ENCODE measurements at places on chromosomes 13 and 19. TPM values are rescaled to one million over a fixed set of nuclear protein-coding genes. Genes with fewer than 3 reads are reported as not detected.
A peak's percentile ranks its signal among the peaks of the same experiment; 100 is the strongest.

The KLK14 gene
- not detected for total RNA-seq

The CPT1C gene
- total RNA-seq: 44.2 TPM

The SLITRK6 gene
- 42.3 TPM for total RNA-seq

The DLL3 gene
- total RNA-seq: 0.62 TPM

The DHPS gene
- 68.4 TPM for total RNA-seq

The ZNF667 gene
- not detected for total RNA-seq

The ZNF579 gene
- total RNA-seq: 29.2 TPM

GRCh38 chr13:21752501-21752900 is 81.6 kb downstream of the FGF9 start:
- no peak for DNase-seq
- no peak overlapping the region for H3K27ac ChIP-seq
- H3K4me1 ChIP-seq: no peaks in the 10 kb centered on the region
- H3K27me3 ChIP-seq: no peaks in the 10 kb centered on the region
- H3K36me3 ChIP-seq: no peaks in the 10 kb centered on the region

DNA sequence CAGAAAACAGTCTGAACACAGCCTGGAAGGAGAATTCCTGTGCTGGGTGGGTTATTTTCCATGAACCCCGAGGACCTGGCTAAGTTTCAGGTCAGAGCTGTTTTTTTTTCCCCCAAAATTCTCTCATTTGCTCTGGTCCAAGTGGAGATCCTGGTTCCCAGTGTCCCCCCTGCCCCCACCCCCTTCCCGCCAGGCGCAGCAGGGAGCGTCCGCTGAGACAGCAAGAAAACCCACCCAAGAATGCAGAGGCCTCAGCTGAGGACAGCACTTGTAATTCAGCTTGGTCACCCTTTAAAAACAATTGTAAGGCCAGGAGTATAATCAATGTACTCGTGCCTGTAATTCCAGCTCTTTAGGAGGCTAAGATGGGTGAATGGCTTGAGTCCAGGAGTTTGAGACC is 11.4 kb upstream of the TSPAN16 start:
- peak overlapping the region; percentile 72 for H3K27ac ChIP-seq
- H3K4me3 ChIP-seq: no peak overlapping the region
- no peaks in the 10 kb centered on the region for H3K36me3 ChIP-seq
- H3K27me3 ChIP-seq: peaks cover 2% of the 10 kb centered on the region

DNA sequence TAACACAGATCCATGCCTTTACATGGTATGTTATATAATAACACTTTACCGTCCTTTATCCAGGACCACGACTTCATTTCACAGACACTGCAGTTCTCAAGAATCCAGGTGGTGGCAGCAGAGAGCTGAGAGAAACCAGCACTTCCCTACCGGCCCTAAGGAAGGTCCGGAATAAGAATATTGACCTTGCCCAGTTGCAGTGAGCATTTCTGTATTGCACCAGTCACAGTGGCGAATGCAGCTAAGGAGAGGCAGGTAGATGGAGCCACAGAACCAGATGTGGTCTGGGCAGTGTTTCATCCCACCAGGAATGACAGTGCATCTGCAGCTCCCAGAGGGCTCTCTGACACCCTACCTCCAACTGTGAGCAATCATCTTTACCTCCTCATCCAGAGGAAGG is 44.6 kb downstream of the ZNF787 start:
- no peak overlapping the region for H3K4me3 ChIP-seq
- DNase-seq: no peak
- H3K27ac ChIP-seq: no peak overlapping the region
- peaks cover 9% of the 10 kb centered on the region for H3K4me1 ChIP-seq
- H3K36me3 ChIP-seq: no peaks in the 10 kb centered on the region

GRCh38 chr19:58274771-58275201 is 4.0 kb upstream of the ZNF8 start:
- peaks cover 51% of the 10 kb centered on the region for H3K36me3 ChIP-seq
- H3K27ac ChIP-seq: no peak overlapping the region

DNA sequence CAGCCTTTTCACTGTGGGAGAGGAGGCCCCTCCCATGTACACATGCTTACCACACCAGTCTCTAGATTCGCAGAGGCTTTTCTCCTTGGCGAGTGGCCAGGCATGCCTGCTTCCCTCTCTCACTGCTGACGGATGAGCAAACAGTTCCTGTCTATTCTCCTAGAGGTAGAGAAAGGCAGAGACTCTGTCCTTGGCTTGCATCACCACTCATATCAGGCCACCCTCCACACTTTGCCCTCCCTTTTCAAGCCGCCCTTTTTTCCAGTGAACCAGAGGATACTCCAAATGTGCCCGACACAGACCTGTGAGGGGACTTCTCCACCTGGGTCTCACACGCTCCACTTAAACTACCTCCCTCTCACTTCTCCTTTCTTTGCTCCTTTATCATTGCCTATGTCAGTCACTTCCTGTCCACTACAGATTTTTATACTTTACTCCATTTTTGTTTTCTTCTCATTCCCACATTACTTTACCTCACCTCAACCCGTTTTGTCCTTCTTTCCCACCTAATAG is 284.6 kb downstream of the DNAJC15 start:
- no peak for DNase-seq
- no peak overlapping the region for H3K4me3 ChIP-seq
- H3K27me3 ChIP-seq: no peaks in the 10 kb centered on the region

- no peak for DNase-seq
- H3K36me3 ChIP-seq: no peaks in the 10 kb centered on the region
These were observed 1.1 kb upstream of the SMIM24 start for GRCh38 chr19:3481241-3482090.

DNA sequence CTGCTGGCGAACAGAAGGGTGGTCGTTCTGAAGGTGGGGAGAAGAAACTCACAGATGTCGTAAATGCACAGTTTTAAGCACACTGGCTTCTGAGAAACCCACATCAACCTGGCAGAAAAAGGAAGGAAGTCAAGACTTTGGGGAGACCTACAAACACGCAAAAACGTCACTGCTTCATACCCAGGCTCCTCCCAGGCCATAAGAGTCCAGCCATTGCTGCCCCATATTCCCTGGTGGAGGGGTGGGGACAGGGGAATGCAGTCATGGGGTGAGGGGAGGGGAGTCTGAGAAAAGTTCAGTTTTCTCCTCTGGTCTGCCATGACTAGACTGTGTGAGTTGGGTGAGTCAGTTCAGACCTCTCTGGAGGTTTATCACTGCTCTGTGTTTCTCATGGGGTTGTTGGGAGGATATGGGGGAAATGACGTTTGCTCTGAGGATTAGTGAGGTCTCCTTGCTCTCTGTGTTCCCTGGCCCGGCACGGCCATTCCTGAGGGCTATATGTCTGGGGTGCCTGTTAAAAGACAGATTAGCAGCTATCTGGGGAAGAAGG is 139.0 kb downstream of the FLT1 start:
- no peaks in the 10 kb centered on the region for H3K36me3 ChIP-seq
- no peak overlapping the region for H3K4me3 ChIP-seq
- H3K27me3 ChIP-seq: no peaks in the 10 kb centered on the region
- H3K4me1 ChIP-seq: peaks cover 20% of the 10 kb centered on the region
- no peak for DNase-seq

DNA sequence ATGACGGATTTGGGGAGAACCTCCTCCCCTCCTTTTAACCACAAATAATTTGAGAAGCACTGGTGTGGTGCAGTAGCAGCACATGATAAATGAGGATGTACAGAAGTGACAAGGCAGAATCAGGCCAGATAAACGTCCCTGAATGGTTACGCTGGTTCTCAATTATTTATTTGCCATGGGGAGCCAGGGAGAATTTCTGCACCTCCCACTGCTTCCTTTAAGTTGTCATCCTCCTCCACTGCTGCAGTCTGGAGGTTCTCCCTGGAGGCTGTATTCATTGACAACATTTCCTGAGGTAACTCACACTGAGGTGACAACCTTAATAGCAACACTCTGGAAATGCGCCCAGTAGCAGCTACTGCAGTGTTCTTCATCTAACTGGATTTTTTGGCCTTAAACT is 308.9 kb upstream of the SLITRK1 start:
- H3K4me3 ChIP-seq: no peak overlapping the region
- no peaks in the 10 kb centered on the region for H3K27me3 ChIP-seq
- H3K4me1 ChIP-seq: peaks cover 7% of the 10 kb centered on the region
- no peaks in the 10 kb centered on the region for H3K36me3 ChIP-seq

DNA sequence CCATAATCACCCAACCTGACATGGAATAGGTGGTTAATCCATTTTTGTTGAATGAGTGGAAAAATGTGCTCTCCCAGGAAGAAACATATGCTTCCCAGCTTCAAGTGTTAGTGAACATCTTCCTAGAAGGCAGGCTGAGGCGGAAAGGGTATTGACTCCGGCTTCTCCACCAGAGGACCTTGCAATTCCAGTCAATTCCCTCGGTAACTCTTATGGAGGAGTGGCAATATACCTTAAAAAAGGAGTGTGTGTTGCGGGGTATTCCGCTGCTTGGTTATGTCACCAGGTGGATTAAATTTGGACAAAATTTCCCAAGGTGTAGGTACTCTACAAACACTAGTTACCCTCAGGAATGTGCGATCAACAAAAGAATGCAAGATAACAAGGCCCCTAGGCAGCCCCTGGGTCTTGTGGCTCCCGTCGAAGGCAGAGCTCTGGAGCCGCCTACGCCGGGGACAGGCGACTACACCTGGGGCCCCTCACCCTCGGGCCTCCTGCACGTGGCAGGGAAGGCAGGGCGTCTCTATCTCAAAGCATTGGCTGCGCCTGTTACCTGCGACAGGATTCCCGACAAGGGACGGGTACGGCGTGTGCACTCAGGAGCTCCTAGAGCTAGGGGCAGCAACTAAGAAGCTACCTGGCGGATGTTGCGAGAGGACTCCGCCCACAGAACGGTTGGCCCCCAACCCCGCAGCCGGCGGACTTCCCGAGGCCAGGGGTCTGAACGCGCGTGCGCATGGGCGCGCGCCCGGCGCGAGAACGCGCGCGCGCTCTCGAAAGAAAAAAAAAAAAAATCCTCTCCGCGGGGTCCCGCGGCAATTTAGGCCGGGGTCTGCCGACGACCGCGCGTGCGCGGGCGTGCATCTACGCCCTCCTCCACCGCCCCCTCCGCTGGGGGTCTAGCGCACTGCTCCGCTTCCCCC is at the start of gene WDR87:
Gene WDR87 (minus strand): TSS at position 649 of the 923 bp plus-strand sequence. CDS start 8,355 bp downstream, outside the sequence.
- H3K4me1 ChIP-seq: peaks cover 17% of the 10 kb centered on the region
- H3K4me3 ChIP-seq: peak within 1 kb of the TSS; percentile 92
- peak within 1 kb of the TSS; percentile 83 for H3K27ac ChIP-seq
- no peaks in the 10 kb centered on the region for H3K27me3 ChIP-seq

DNA sequence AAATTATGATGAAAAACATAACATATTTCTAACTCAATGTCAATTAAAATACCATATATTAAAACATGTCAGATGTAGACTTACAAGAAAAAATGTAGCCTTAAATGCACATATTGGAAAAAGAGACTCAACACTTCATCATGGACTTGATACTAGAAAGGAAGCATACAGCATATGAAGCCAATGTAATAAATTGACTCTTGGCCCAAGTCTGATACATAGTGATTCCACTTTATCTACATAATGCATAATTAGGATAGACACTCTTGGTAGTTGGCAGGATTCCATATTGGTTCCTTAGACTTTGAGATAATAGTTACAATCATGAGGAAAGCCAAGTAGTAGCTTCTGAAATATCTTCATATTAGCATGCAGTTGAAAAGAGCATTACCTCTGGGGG is 1067.0 kb downstream of the PCDH17 start:
- no peak overlapping the region for H3K4me3 ChIP-seq
- no peaks in the 10 kb centered on the region for H3K27me3 ChIP-seq
- H3K4me1 ChIP-seq: no peaks in the 10 kb centered on the region
- no peak for DNase-seq
- no peak overlapping the region for H3K27ac ChIP-seq

DNA sequence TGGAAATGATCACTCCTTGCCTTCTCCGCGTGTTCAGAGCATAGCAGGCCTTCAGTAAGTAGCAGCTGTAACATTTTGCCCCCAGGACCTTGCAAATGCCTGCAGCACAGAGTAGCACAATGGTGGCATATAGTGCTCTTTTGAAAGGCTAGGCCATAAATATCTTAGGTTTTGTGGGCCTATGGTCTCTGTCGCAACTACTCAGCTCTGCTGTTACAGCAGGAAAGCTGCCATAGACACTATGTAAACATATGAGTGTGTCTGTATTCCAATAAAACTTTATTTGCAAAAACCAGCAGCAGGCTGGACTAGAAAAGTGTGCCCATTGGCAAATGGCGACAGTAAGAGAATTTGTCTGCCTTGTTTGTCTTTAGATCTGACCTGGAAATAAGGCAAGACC is 9.4 kb downstream of the ITPKC start:
- DNase-seq: no peak
- no peaks in the 10 kb centered on the region for H3K27me3 ChIP-seq
- no peak overlapping the region for H3K4me3 ChIP-seq
- no peak overlapping the region for H3K27ac ChIP-seq

- H3K4me1 ChIP-seq: peaks cover 40% of the 10 kb centered on the region
- H3K27me3 ChIP-seq: no peaks in the 10 kb centered on the region
- no peaks in the 10 kb centered on the region for H3K36me3 ChIP-seq
- DNase-seq: no peak
- H3K27ac ChIP-seq: no peak overlapping the region
These were observed 3.6 kb upstream of the REXO1 start for GRCh38 chr19:1851654-1852580.

DNA sequence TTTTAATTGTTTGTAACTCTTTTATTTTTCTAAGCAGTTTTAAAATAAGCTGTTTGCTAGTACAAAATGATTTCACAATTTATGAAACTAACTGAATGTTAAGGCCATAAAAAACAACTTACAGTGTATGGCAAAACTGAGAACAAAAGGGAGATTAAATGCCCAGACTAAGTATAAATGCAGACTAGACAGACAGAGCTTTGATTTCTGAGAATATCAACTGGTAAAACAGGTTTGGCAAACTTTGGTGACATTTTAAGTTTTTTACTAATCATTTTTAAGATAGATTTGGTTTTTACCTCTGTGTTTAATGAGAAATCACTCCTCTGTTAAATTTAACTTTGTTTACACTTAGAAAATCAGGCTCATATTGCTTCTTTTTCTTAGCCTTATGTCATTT is 127.5 kb upstream of the KLF5 start:
- no peaks in the 10 kb centered on the region for H3K27me3 ChIP-seq
- no peak overlapping the region for H3K4me3 ChIP-seq
- H3K27ac ChIP-seq: no peak overlapping the region
- no peak for DNase-seq
- H3K4me1 ChIP-seq: no peaks in the 10 kb centered on the region
